Stimulated activated CD8-positive, alpha-beta memory T cell treated with anti-CD3 and anti-CD28 coated beads, Interleukin-2, amount 100 ng/mL, for 1 hour (primary cell): ENCODE measurements at places on chromosomes 16 and 17.

DNA sequence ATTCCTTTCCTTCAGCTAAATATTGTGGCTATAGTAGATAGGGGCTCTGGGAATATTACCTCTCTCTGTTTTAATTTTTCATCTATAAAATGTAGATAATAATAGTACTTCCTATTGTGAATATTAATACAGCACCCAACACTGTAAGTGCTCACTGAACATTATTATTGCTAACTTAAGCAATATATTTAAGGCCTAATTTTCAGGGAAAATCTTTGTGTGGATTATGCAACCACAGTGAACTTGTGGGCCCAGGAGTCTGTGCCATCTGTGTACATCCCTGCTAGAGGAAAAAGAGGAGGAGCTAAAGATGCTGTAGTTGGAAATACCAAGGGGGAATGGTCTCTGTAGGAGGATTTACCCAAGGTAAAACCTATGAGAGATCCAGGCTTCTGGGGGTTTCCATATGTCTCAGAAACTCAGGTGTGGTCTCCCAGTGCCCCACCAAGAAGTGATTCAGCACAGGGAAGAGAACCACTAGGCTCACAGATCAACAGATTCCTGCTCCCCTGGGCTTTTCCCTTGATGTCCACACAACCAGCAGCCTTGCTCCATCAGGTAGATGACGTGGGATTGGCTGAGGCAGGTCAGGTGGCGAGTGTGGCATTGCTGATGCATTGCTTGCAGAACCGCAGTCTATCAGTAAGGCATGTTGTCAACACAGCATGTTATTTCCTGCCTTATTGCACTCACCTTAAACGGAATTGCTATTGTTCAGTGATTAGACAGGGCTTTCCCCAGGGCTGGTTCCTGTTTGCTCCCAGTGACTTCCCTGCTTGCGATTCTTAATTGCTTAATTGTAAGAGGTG, 1.6 kb upstream of the N4BP1 start:
- peak; percentile 45 for DNase-seq

DNA sequence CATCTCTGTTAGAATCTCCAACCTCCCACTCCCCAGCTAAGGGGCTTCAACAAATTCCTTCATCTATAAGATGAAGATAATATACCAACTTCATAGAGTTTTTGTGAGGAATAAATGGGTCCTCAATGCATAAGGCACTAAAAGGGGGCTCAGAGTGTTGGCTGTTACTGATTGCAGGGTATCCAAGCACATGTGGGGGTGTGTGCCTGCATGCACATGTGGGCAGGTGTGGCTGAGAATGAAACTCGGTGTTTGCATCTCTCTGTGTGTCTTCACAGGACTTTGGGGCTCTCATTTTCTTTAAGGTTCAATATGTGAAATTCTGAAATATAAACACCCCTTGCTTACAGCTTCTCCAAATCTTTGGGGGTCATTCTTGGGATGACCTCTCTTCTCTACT, 4.1 kb upstream of the PPP1R9B start:
- no peak for DNase-seq

DNA sequence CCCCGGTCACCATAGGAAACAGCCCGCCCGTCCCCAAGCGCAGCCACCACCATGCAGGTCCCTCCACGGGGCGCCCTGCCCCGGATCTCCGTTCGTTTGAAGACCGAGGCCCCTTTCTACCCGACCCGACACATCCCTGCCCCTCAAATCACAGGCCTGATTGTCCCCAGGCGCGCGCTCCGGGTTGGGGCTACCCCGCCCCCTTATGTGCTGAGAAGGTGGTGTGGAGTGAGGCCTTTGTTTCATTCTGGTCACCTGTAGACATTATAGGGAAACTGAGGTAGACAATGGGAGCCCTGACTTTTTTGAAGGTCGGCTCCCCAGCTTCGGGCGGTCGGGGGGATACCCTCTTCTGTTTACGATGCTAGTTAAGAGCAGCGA, 763 bp upstream of the ACTG1 start:
- peak; percentile 48 for DNase-seq

- no peak for DNase-seq
These were observed at the start of gene ALOXE3 for GRCh38 chr17:8117980-8118768. ALOXE3 (minus strand) TSS chr17:8118514; CDS start chr17:8117990, 524 bp downstream.

- no peak for DNase-seq
These were observed 4.7 kb downstream of the ZACN start for GRCh38 chr17:76083536-76084182.
